Common myeloid progenitor, CD34-positive (primary cell): ENCODE measurements at places on chromosomes 6 and 20.

GRCh38 chr6:147311218-147311617 lies 107.0 kb downstream of the STXBP5 start:
- DNase-seq = no peak

DNA sequence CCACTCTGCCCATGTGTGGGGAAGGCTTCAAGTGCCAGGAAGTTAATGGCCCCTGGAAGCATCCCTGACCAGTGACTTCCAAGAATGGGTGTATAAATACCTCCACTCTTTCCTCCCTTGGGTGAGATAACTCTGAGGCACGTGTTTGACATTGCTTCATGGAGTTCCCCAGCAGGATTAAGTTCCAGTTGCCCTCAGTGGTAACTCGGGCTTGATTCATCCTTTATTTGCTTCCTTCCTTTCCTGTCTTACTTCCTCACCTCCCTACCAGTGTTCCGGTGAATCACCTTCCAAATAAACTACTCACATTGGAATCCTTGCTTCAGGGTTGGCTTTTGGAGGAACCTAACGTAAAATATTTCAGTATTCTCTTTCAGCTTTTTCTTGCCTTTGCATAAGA lies 84.6 kb upstream of the JAG1 start:
- DNase-seq = no peak

- DNase-seq = no peak
These were observed 123.6 kb downstream of the ISM1 start for GRCh38 chr20:13344671-13345070.

GRCh38 chr6:73790574-73790973 lies 94.6 kb downstream of the CD109 start:
- no peak for DNase-seq

GRCh38 chr6:44676826-44677433 lies 289.4 kb downstream of the CDC5L start:
- no peak for DNase-seq

DNA sequence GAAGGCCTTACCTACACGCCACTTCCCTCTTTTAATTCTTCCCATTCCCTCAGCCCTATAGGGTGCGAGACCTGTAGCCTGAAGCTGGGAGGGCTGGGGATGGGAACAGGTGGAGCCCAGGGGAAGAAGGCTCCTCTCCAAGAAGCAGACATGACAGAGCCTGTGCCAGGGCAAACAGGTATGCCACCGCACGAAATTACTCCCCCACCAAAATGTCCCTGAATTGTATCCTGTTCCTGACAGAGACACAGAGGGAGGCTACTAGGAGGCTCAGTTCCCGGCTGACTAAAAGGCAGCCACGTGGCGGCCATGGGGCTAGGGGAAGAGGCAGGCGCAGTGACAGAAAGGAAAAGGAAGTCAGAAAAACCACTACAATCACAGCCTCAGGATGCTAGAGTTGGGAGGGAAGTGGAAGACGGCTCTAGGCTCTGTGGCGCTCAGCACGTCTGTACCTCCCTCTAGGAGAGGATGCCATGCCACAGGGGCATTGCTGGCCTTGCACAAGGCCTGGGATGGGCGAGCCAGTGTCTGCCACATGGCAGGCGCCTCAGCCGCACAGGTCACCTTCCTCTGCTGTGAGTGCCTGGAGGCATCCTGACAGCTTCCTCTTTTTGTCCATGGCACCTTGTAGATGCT lies 27.7 kb downstream of the TFEB start:
- peak; percentile 75 for DNase-seq

DNA sequence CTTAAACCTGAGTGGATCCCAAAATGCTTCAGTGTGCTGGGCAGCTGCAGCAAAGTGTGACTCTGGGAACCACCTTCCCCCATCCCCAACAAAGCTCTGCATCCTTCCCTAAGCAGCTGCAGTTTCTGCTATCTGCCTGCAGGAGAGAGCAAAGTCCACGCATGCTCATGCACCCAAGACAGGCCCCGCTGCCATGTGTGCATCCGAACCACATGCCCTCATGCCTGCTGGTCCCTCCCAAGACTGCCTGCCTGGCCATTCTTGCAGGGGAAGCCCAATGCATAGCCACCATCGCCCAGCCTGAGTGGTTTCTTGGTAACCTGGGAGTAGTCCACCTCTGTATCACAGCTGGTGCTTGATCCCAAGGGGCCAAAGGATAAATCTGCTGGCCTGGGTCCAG lies 94.3 kb upstream of the OLIG3 start:
- no peak for DNase-seq

- no peak for DNase-seq
These were observed 102.6 kb downstream of the CD109 start for GRCh38 chr6:73798592-73798991.

DNA sequence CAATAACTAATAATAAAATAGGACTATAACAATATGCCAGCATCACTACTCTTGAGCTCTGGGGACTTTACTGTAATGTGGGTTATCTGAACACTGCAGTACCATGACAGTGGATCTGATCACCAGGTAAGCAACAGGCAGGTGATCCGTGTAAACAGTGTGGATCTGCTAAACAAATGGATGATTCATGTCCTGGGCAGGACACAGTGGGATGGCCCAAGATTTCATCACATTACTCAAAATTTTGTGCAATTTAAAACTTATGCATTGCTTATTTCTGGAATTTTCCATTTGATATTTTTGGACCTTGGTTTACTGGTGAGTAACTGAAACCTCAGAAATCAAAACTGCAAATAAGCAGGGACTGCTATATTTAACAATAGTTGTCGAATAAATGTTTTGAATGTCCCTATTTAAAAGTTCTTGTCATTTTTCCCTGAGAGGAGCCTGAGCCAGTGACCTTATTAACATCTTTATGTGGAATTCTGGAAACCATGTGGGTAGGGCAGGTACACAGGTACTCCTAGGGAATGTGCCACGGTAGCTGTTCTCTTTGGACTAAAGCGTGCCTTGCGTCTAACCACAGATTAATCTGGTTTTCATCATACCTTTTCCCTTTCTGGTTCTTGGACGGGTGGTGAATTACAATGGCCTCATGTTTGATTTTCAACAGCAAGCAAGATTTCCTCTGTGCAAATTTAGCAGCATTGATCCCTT lies 214.5 kb upstream of the SASH1 start:
- no peak for DNase-seq

DNA sequence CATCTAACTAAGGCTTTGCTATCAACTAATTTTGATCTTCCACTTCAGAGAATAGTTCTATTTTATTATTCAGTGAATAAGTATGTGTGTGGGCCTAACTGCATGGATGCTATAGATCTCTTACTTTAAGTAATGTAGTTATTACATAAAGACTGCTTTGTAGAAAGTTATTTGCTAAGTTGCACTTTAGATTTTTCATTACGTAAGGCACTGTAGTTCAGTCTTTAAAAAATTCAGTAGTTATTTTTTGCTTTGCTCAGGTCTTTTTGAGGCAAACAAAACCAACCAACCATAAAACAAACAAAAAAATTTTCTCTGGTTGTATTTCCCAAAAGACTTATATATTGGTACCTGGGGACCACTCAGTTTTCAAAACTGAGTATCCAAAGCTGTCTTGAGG lies 53.0 kb downstream of the KCNQ5 start:
- no peak for DNase-seq

DNA sequence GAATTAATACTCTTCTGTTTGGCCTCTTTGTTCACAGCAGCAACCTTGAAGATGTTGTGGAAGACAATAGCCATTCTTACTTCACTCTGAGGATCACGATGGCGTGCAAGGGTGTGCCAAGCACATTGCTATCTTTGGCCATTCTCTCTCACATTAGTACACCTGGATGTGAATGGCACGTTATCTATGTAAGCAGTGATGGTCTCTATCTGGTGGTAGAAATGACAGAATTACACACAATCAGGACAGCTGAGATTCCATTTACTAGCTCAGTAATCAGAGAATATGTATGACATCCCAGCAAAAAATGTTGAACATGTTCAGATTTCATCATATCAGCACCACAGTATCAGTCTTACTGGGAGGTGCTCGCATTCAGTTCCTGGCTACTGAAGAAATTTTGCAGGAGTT lies 116.2 kb downstream of the LCA5 start:
- no peak for DNase-seq

DNA sequence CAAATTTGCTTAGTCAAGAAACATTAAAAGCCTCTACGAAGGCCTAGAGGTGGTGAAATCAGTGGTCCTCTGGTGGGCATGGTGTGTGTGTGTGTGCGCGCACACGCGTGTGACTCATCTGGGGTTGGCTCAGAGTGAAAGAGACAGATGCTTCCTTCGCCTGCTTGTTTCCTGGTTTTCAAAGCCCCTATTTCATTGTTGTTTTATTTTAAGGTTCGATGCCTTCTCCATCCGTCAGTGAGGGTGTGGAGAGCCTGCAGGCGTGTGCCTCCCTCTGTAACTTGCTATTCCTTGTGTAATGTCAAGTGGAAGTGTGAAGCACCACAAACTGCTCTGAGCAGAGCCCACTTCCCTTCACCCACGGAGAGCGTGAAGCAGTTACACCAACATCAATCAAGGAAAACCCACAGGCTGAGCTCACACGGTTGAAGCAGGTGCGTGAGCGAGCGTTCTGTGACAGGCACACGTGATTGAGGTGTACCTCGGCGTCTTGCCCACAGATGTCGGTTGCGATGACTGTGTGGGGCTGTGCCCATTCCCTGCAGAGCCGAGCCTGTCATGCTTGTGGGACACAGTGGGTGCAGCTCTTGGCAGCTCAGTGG lies 233.9 kb downstream of the PRL start:
- peak; percentile 90 for DNase-seq

GRCh38 chr6:34098045-34098936 lies 47.6 kb downstream of the GRM4 start:
- no peak for DNase-seq

GRCh38 chr6:113642714-113643406 lies 214.3 kb upstream of the MARCKS start:
- DNase-seq = peak; percentile 17

- no peak for DNase-seq
These were observed 295.5 kb downstream of the TAF4 start for GRCh38 chr20:61770113-61770585.

- DNase-seq = no peak
These were observed 76.5 kb downstream of the NRN1 start for GRCh38 chr6:5930143-5930770.

- no peak for DNase-seq
These were observed 581.6 kb downstream of the HAO1 start for GRCh38 chr20:7358670-7359069.

GRCh38 chr6:137892271-137892708 lies 25.2 kb downstream of the TNFAIP3 start:
- no peak for DNase-seq

DNA sequence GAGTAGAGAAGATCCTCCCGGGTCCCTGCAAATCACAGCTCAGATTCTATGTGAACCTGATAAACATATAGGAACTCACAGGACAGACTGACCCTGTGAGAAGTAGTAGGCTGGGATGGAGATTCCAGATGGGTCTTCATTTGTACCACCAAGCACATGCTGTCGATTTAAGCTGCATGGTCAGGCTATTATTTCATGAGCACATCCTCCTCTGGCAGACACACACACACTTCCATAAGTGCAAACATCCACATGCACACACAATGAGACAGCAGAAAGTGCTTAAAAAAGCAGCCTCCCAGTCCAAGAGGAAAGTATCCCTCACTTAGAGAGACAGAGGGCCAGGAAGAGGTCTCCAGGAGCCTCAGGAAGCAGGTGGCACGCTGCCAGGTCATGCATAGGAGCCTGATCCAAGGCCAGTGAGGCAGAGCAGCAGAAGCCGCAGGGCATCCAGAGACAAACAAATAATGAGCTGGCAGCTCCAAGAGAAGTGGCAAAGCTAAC lies 131.8 kb downstream of the UNC5CL start:
- DNase-seq = no peak

- peak; percentile 13 for DNase-seq
These were observed 5.6 kb downstream of the PCMTD2 start for GRCh38 chr20:64261138-64261537.

- no peak for DNase-seq
These were observed 20.7 kb downstream of the GATA5 start for GRCh38 chr20:62454904-62455636.
